Activated CD4-positive, alpha-beta T cell treated with anti-CD3 and anti-CD28 coated beads for 36 hours (primary cell): ENCODE measurements at places on chromosomes 12 and 14.
A peak's percentile ranks its signal among the peaks of the same experiment; 100 is the strongest.

GRCh38 chr12:102234599-102234998, 37.0 kb upstream of the PMCH start:
- DNase-seq: no peak

GRCh38 chr14:75831455-75831854, 150.3 kb downstream of the TGFB3 start:
- DNase-seq: peak; percentile 47

DNA sequence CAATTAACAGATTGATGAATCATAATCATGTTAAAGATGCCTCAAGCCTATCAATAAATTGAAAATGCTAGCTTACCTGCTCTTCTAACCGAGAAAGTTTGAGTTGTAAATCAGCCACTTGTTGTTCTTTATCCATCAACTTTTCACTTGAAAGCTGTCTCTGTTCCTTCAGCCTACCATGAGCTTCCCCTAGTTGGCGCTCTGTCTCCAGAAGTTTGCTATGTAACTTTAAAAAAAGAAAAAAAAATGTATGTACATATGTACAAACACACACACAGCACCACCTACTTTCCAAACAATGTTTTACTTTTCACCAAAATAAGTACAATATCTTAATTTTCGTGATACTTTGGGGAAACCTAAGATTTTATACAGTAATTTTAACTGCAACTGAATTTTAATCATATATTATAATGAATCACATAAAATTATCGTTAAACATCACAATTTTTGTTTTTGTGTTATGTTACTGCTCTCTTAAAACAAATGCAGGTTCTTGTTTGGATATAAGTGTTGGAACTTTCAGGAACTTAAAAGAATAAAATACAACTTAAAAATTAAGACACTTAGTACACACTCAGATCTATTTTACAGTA, 101.2 kb downstream of the EEA1 start:
- DNase-seq: peak; percentile 61

DNA sequence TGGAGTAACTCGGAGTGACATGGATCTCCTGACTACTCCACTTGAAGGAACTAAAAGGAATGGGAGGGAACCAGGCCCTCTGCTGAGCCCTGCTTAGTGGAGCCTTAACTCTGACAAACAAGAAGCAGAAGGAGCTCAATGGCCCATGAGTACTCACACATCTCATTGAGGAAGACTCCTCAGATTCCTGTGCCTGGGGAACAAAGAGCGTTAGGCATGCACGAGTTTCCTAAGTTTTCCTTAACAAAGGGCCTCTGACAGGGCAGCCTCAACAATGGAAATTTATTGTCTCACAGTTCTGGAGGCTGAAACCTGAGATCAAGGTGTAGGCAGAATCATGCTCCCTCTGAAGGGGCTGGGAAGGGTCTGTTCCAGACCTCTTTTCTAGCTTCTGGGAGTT, 185.7 kb upstream of the NTF3 start:
- no peak for DNase-seq

DNA sequence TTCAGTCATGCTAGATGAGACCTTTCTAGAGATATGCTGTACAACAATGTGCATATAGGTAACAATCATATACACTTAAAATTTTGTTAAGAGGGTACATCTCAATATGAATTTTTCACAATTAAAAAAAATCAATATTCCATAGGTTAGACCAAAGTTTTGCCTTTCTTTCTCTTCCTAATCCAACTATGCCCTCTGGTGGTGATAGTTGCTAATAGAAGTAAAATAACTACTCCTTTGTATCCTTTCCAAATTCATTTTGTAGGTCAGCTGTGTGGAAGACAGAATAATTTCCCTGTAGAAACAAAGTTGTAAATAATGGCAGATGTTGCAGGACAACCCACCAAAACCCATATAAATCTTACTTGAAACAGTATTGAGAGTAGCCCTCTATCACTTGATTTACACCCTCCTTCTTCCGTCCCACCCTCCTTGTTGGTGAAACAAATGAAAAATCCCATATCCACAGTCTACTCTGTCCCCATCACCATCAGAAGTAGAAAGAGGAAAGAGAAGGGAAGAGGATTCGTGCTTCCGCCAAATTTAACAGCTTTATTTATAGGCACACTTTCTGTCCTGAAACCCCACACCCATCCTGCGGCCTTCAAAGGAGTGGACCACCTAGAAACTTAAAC, 34.2 kb upstream of the KICS2 start:
- no peak for DNase-seq

- no peak for DNase-seq
Observed at GRCh38 chr12:43812057-43812456, 5.9 kb upstream of the TWF1 start.

DNA sequence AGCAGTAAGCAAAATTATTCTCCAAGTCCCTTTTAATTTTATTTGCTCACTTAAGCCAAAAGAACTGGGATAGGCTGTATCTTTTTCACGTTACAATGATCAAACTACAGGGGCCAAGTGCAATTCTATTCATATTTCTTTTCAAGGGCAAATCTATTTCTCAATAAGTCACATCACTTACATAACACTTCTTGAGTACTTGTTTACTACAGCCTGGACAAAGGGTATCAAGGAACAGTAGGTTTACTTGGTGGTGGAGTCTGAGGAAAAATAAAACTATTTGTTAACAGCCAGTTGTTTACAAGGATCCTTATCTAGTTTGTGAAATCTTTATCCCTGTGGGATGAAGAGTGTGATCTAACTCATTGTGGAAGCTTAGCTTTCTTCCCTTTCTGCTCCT, 72.1 kb downstream of the PDE3A start:
- DNase-seq: no peak

- no peak for DNase-seq
Observed at GRCh38 chr12:110091136-110091711, 32.9 kb upstream of the IFT81 start.

GRCh38 chr12:1093166-1093751, 102.2 kb downstream of the ERC1 start:
- peak; percentile 46 for DNase-seq

DNA sequence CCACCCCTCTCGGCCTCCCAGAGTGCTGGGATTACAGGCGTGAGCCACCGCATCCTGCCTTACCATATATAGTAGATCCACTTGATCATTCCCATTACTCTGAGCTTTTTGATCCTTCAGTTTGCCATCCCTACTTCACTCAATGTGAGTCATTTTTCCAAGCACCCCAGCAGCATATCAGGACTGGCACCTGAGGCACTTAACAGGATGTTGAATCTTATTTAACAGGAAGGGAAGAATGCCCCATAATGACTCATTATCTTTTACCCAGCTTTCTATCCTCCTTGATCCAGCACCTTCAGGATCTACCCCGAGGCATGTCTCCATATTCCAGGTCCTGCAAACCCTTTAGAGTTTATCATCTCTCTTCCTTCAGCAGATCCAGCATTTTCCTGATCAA, 84.9 kb upstream of the CMKLR1 start:
- no peak for DNase-seq
